ENCODE measurements at places on chromosomes 7 and 10.

- DNase-seq: peak; percentile 19
Measured at GRCh38 chr10:118278649-118279048, 63.5 kb downstream of the FAM204A start.

GRCh38 chr10:31700181-31700611, 228.4 kb downstream of the ARHGAP12 start:
- no peak for DNase-seq

- no peak for DNase-seq
Measured at GRCh38 chr7:93475811-93476210, 98.7 kb downstream of the CALCR start.

GRCh38 chr10:82191653-82192052, 316.7 kb downstream of the NRG3 start:
- no peak for DNase-seq

DNA sequence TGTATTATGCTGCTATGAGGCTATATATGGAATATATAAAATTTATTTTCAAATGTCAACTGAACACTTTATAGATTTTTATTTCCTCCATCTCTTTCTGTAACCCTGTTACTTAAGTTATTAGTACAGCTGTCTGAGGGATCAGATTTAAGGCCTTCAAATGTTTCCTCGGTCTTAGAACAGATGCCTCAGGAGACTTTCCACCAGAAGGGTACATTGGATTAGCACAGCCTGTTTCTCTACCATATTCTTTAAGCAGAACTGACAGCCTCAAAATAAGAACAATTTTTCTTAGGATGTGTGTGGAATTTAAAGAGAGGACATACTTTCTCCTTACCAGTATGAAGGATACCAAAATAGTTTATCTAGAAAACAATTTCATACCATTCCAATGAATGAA, 53.0 kb upstream of the HGF start:
- no peak for DNase-seq

DNA sequence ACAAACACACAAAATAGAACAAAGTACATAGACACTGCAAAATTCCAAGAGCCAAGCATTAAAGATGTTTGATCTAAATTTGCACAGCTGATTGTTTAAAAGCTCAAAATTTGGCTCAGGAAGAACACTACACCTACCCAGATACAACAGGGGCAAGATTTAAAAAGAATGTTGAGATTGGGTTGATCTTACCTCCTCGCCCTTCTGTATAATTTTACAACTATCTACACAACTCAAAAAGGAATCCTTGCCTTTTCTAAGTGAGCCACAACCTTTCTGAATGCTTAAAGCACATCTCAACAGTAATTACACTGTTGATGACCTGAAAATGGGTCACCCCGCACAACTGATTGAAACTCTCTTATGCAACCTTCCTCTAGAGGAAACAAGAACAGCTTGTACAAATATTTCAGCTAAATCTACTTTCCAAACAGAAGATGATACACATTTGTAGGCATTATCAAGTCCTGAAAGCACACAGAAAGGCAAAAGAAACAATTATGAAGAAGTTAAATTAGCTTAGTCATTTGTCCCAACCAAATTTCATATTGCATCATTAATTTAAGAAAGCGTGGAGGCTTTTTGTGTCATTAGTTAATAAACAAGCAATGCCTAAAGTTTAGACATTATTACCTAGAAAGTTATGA, 75.5 kb downstream of the UBE2H start:
- DNase-seq: no peak

DNA sequence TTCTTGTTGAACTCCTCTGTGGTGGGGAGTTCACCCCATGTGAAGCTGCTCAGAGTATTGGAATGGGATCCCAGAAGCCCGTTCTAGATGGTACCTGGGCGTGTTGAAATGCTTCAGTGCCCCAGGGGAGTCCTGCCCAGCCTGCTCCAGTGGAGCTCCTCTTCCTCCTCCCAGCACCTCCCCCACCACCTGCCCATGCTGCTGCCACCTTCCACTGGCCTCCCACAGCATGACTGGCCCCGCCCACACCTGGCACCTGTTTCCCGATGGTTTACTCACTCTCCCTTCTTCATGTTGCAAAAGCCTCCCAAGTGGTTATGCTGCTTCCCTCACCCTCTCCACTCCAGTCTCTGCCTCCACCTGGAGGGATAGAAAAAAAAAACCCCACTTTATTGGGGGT, 32.2 kb upstream of the PCBD1 start:
- no peak for DNase-seq

DNA sequence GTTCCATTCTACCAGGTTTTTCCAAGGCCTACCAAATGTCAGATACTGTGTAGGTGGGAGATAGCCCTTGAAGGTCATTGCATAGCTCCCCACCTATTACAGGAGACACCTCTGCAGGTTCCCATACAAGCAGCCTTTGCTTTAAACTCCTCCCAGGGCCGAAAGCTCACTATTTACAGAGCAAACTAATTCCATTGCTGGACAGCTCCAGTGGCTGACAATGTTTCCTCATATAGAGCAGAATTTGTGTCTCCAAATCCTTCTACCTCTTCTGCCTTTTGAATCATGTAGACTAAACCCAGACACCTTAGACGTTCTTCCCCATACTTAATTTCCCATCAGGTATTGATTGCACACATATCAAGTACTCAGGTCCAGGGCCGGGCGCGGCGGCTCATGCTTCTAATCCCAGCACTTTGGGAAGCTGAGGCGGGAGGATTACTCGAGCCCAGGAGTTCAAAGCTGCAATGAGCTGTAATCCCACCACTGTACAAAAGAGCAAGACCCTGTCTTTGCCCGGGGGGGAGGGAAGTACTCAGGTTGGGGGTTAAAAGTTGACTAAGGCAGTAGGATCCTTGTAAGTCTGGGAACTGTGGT, 2.1 kb downstream of the CNNM1 start:
- DNase-seq: peak; percentile 28

GRCh38 chr7:101411508-101411874, 48.8 kb downstream of the COL26A1 start:
- DNase-seq: no peak

GRCh38 chr10:129345763-129346162, 121.3 kb upstream of the MGMT start:
- no peak for DNase-seq

GRCh38 chr7:77348371-77348813, 67.8 kb downstream of the GSAP start:
- no peak for DNase-seq

DNA sequence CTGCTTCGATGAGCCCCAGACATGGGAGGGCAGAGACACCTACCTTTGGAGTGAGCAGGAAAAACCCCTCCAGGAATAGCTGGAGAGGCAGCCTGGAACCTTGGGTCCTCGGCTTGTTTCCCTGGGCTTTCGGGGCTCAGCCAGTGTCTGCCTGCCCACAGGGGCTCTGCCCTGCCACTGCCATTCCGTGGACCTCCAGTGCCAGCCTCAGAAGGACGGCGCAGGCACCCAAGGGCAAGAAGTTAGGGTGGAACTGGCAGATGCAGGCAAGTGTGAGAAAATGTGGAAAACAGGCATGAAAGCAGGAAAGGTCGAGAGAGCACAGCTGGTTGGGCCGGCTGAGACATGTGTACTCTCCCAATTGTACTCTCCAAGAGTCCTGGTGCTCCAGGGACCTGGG, 281.5 kb downstream of the GRID1 start:
- DNase-seq: no peak

DNA sequence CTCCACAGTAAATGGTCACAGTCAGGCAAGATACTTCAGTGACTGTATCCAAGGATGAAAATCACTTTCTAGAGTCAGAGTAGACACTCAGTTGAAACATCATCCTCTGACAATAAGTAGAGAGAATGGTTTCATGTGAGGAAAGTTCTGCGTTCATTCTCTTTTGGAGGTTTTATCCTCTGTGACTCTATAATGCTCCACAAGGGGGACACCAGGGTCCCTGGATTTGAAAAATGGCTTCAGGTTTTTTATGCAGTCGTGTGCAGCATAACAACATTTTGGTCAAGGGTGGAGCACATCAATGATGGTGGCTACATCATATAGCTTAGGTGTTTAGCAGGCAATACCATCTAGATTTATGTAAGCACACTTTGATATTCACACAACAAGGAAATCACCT, 40.4 kb downstream of the TMEM168 start:
- DNase-seq: no peak

GRCh38 chr7:106041140-106041717, 70.9 kb downstream of the SYPL1 start:
- peak; percentile 63 for DNase-seq

GRCh38 chr10:72276421-72277339, 3.0 kb downstream of the DDIT4 start:
- peak; percentile 57 for DNase-seq

DNA sequence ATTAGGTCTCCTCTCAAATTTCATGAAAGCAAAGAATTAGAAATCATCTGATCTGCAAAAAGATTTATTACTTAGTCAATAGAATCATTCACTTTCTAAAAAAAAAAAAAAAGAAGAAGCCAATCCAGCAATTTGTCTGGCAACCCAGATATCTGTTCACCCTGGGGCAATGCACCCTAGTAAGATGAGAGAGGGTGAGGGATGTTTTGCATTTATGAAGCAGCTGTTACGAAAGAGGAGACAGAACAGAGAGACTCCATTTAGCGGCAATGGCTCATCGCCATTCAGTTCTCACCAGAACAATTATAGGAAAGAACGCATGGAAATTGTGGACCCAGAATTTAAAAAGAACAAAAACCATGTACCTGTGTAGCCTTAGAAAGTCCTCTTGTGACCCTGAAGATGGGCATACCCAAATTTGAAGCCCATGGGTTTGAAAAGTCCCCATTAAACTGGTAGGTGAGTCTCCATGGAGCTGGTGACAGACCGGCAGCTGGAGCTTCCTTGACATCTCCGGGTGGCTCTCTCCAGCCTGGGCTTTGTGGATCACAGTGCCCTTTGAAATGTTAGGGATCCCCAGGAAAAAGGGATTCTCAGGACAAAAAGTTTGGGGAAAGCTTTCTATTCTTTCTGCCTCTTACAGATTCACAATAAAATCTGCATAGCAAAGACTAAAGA, 45.5 kb upstream of the CCDC3 start:
- DNase-seq: no peak

DNA sequence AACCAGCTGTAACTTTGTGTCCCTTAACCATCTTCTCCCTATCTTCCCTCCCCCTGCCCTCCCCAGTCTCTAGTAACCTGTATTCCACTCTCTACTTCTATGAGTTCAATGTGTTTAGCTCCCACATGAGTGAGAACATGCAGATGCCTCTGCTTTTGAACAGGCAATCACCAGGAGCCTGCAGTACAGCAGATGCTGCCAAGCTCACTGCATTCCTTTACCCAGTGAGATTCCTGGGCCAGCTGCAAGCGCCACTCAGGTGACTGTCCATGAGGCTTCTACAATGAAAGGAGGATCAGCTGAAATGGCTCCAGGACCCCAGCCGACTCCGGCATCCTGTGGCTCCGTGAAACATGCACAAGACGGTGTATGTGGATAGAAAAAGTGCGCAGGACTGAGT, 15.7 kb downstream of the GRID1 start:
- no peak for DNase-seq

DNA sequence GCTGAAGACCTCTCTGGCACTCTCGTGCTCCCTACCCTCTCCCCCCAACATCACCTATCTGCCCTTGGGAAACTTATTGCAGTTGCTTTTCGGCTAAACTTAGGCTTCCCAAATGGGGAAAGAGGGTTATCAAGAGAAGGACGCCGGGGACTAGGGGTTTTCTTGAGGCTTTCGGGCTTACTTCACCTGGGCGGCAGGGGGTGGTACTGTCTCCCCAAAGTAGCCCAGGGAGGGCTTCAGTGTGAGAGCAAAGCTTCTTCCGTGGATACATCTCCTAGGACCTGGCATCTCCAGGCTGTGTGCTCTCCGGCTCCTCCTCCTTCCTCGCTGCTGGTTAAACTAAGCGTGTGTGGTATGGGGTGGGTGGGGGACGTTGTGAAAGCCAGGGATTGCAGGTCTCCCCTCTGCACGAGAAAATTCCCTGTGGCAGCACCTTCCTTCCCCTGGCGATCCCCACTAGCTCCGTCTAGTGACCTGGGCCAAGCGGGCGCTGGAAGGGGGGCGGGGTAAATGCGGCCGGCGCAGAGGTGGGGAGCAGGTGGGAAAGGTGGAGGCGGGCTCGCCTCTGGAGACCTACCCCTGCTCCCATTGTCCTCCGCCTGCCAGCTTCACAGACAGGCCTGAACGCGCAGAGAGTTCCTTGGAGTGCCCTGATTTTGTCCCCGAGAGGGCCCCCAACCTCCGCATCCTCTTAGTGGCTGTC, 1.1 kb downstream of the PLXDC2 start:
- DNase-seq: peak; percentile 13

GRCh38 chr10:1126461-1126860, 70.3 kb downstream of the WDR37 start:
- DNase-seq: no peak

- DNase-seq: no peak
Measured at GRCh38 chr10:33547976-33548375, 213.5 kb upstream of the NRP1 start.

GRCh38 chr10:130416334-130417150, 280.4 kb downstream of the GLRX3 start:
- DNase-seq: no peak

- no peak for DNase-seq
Measured at GRCh38 chr7:150568714-150569113, 1.5 kb downstream of the GIMAP4 start.

- no peak for DNase-seq
Measured at GRCh38 chr7:4225361-4225771, 456.7 kb upstream of the FOXK1 start.

- no peak for DNase-seq
Measured at GRCh38 chr10:93015722-93016121, 44.9 kb upstream of the CYP26C1 start.

- DNase-seq: no peak
Measured at GRCh38 chr10:92761571-92761970, 71.8 kb downstream of the HHEX start.

GRCh38 chr10:10785627-10786026, 232.0 kb upstream of the CELF2 start:
- peak; percentile 17 for DNase-seq

GRCh38 chr10:95688648-95689047, 5.1 kb downstream of the TCTN3 start:
- no peak for DNase-seq

DNA sequence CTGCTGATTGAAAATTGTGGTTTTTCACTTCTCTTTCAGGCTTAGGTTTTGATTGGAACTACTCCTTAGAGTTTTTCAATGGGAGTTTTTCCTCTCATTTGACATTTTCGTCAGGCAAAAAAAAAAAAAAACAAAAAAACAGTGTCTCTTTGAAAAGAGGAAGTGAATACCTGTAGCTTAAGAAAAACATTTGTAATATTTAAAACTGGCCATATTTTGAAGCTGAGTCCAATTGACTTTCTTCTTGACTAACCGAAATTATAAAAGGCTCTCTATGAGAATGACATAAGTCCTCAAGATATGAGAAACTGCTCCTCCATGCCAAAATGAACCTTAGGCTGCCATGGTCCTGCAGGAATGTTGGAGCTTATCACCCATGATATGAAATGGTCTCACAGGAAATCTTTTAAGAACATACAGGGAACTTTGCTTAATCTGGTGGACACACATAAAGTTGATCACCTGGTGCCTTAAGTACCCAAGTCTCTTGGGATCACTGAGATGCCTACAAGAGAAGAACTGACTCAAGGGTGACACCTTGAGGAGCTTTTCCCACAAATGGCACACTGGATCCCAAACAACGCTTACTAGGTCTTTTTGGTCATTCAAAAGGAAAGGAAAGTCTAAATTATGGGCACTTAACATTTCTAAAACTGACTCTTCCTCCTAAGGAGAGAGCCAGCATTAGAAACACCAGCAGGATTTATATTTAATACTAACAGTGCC, 263.4 kb downstream of the CDC14C start:
- DNase-seq: no peak

All from GM03348 (cell line).